ENCODE measurements at places on chromosomes 3 and 15. TPM values are rescaled to one million over a fixed set of nuclear protein-coding genes. Genes with fewer than 3 reads are reported as not detected.

GP9 gene
- 1.8 TPM for polyA plus RNA-seq

WDR93 gene
- polyA plus RNA-seq: 1.9 TPM

ALAS1 gene
- 44.4 TPM for polyA plus RNA-seq

ADGRG7 gene
- 0.08 TPM for polyA plus RNA-seq

VILL gene
- polyA plus RNA-seq: 14.9 TPM

CD200 gene
- polyA plus RNA-seq: 35.3 TPM

- DNase-seq: no peak
Observed at GRCh38 chr15:68582864-68583263, 4.1 kb downstream of the CORO2B start.

DNA sequence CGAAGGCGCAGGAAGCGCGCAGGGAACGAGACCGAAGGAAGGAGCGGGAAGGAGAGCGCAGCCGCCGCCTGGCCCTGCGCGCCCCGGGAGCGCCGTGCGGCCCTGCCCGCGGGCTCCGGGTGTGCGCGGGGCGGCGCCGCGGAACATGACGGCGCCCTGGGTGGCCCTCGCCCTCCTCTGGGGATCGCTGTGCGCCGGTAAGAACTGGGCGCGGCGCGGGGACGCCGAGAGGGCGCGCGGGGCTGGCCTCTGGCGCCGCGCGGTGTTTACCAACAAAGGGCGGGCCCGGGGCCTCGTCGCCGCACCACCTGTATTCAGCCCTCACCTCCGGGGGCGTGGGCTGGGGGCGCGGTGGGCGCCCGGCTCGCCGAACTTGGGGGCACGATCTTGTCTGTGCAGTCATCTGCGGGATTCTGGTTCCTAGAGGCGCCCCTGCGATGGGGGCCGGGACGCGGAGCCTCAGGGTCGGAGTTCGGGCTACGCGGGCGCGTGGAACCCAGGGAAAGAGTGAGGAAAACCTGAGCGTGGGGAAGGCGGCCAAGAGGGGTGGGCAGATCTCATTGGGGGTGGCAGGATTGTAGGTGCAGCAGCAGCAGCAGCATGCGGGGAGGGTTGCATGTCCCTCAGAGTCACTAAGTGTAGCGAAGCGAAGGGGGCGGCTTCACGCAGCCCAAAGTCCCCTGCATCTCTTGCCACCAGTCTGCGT lies 641 bp downstream of the ACVR2B start:
- no peak for DNase-seq

GRCh38 chr3:186653080-186653707 lies 12.6 kb upstream of the HRG start:
- no peak for DNase-seq

- DNase-seq: no peak
Observed at GRCh38 chr15:78396976-78397375, 41.0 kb upstream of the IREB2 start.

- DNase-seq: no peak
Observed at GRCh38 chr3:143648708-143649107, 199.6 kb downstream of the SLC9A9 start.

All from left renal cortex interstitium (tissue), 4 donors.